Fibroblast of pulmonary artery (primary cell): ENCODE measurements at places on chromosomes 7 and 10.

GRCh38 chr10:118940386-118940785 is 89.1 kb upstream of the NANOS1 start:
- DNase-seq, result no peak

- DNase-seq, result no peak
Observed at GRCh38 chr10:17415046-17415658, 39.2 kb downstream of the ST8SIA6 start.

DNA sequence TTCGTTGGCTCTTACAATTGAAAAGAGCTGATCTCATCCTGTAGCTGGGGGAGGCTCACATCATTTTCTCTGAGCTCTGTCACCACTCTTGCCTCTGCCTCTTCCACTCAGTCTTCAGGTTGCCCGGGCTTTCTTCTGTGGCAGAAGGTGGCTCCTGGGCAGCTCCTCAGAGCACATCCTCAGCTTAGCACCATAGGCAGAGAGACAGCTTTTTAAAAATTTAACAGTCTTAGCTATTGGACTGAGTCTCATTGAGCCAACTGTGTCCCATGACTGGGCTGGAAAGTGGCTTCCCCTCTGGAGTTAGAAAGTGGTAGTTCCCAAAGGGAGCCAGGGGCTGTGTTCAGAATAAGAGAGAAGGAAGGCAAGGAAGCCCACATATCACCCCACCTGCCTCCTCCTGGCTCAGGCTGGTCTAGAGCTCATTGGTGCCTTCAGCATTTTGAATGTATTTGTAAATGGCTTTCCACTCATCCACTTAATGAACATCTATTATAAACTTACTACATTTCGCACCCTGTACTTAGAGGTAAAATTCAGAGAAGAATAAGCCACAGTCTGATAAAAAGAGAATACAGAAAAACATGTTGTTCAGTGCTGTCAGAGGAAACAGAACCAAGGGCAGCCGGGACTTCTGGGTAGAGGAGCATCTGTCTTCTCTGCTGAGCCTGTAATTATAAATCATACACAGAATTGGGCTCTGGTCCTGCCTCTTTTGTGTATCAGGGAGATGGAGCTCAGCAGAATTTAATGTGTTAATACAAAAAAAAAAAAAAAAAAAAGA is 119.3 kb downstream of the WDFY4 start:
- DNase-seq, result no peak

DNA sequence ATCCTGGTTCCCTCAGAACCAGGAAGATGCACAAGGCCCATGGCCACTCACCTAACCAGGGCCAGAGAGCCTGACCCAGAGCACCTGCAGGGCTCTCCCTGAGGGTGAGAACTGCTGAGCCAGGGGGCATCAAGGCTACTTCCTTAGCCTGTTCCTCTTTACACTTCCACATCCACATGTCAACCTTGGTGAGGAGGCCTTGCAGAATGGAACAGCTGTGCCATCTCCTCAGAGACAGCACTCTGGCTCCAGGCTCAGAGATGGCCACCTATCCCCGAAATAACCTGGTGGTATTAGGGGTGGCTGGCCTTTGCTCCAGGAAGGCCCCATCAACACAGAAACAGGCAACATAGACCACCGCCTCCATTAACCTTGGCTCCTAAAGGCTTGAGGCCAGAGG is 473.0 kb downstream of the RPS24 start:
- no peak for DNase-seq

- DNase-seq, result no peak
Observed at GRCh38 chr10:116109881-116110280, 163.1 kb downstream of the GFRA1 start.
